ENCODE measurements at places on chromosomes 12 and 14.

GRCh38 chr12:124727922-124728321 lies 135.7 kb downstream of the SCARB1 start:
- DNase-seq = no peak

- DNase-seq = no peak
These were observed 127.2 kb downstream of the SLC15A5 start for GRCh38 chr12:16150276-16150675.

DNA sequence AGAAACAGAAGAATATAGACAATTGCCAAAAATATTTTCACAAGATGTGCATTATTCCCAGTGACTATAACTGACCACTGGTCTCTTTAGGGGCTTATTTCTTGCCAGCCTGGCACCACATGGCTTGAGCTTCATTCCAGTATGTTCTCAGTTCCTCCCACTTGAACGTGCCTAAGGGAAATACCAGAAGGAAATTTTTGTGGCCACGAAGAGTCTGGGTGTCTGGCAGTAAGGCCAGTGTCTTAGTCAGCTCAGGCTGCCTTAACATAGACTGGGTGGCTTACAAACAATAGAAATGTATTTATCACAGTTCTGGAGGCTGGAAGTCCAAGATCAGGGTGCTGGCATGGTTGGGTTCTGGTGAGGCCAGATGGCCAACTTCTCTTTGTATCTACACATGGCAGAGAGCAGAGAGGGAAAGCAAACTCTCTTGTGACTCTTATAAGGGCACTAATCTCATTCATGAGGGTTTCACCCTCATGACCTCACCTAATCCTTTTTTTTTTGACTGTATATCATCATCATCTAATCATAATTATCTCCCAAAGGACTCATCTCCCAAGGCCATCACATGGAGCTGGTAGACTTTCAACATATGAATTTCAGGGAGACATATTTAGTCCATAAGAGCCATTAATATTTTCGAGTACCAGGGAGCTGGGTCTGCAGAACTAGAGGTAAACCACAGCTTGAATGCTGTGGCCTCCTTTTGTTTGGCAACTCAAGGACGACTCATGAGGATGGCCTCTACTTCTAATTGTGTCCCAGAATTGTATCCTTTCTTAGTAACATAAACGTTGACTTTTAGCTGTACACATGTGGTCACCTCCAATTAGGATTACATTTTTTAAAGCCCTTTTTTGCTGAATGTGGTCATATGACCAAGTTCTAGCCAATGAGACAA lies 5.1 kb upstream of the SMOC1 start:
- peak; percentile 41 for DNase-seq

DNA sequence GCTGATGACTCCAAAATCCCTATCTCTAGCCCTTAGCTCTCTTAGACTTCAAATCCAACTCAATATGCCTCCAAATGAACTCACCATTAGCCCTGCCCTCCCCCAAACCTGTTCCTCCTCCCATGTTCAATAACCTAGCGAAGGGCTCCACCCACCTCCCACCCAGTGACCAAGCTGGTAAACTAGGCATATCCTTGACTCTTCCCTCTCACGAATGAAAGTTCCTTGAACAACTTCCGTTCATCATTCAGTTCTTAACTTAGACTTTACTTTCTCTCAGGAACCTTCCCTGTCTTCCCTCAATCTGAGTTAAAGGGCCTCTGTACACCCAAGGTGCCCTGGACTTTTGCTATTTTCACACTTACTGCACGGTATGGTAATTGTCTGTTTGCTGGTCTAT lies 1.9 kb upstream of the KLHDC1 start:
- no peak for DNase-seq

DNA sequence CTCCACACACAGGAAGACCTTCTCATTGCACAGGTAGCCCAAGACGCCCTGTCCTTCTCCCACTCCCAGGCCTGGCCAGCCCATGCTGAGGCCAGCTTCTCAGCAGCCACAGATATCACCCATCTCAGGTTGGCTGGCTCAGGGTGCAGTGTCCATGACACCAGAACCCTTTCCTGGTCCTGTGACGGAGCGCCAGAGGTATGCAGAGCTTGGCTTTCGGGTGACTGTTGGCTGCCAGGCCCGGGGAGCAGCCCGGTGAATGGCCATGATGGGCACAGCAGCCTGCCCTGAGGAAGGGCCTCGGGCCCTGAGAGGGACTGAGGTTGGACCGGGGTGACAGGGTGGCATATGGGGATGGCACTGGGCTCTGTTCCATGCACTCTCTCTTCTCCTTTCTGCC lies 173.4 kb downstream of the TSPAN9 start:
- no peak for DNase-seq
